CD4-positive, alpha-beta T cell treated with Interleukin-17A for 1 hour (primary cell): ENCODE measurements at places on chromosomes 4 and X.

- no peak for DNase-seq
Observed at GRCh38 chrX:68284281-68284904, 148.9 kb downstream of the OPHN1 start.

GRCh38 chrX:136146614-136147314 is 569 bp upstream of the FHL1 start:
- no peak for DNase-seq

- DNase-seq, result no peak
Observed at GRCh38 chrX:119101168-119101567, 26.4 kb downstream of the KIAA1210 start.

- DNase-seq, result no peak
Observed at GRCh38 chr4:168221301-168221700, 97.3 kb downstream of the DDX60 start.

DNA sequence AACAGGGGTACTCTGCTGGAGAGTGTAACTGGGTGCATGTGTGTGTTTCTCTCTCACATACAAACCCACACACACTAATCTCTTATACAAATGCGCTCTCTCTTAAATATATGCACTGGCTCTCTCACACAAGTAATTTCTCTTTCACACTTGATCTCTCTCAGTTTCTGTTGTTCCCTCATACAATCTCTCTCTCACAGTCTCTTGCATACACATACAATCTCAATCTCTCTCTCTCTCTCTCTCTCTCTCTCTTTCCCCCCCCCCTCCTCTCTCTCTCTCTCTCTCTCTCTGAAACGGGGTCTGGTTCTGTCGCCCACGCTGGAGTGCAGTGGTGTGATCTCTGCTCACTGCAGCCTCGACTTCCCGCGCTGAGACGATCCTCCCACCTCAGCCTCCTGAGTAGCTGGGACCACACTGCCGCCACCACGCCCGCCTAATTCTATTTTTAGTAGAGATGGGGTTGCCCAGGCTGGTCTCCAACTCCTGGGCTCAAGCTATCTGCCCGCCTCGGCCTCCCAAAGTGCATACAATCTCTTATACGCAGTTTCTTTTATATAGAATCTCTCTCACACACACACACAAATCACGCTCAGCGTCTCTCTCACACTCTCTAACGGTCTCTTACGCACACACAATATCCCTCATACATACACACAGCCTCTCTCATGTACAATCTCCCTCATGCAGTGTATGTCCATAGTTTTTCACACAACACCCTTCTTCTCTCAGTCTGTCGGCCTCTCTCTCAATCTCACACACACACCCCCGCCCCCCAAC is 518 bp upstream of the FAM241A start:
- DNase-seq, result no peak

DNA sequence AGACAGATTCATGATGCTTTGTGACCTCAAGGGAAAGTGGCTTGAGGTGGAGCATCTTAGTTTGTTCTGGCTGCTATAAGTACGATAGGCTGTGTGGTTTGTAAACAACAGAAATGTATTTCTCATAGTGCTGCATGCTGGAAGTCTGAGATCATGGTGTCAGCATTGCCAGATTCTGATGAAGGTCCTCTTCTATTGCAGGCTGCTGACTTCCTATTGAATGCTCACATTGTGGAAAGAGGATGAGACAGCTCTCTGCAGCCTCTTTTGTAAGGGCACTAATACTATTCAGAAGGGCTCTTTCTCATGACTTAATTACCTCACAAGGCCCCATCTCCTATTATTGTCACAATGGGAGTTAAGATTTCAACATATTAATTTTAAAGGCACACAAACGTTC is 1674.0 kb upstream of the PCDH7 start:
- DNase-seq, result no peak

GRCh38 chrX:67749536-67749935 is 205.7 kb downstream of the AR start:
- no peak for DNase-seq

GRCh38 chr4:49032440-49033161 is 46.5 kb downstream of the CWH43 start:
- no peak for DNase-seq

DNA sequence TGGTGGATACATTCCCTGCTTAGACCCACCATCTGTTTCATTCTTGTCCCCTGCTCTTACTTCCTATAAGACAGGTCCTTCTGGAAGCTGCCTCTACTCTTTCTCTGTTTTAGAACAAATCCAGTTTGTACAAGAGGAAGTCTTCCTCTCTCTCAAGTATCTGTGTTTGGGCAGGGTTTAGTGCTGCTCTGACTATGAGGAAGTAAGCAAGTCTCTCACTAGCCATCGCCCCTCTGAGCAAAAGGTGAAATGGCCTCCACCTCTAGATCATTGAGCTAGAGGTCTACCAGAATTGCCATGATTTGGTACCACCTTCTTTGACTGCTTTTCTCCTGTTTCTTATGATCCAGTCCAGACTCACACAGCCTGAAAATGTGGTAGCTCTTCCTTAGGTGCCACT is 8.4 kb downstream of the BTK start:
- no peak for DNase-seq

DNA sequence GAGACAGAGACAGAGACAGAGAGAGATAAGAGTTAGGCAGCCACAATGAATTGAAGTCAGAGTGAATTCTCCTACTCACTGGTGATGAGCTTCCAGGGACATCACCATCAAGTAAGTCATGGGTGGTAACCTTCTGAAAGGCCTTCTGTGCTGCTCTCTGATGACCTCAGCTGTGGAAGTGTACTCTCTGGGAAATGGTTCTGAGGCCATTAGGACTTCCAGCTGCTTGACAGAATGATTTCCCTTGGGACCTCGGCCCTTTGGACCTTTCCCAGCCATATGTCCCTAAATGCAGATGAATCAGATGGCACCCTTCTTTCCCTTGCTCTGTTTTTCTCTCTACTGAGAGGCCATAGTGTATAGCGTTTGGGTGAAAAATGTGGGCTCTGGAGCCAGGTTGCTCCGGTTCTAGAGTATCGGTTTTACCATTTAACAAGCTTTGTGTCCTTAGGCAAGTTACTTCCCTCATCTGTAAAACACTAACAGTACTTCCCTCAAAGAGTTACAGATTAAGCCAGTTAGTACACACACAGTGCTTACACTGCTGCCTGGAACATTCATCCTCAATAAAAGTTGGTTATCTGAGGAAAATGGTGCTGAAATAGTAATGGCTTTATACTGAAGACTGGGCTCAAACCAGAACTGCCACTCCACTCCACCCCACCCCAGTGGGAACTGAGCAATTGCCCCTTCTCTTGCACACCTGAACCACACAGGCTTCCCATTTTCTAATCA is 7.6 kb downstream of the SEPTIN11 start:
- DNase-seq, result no peak
